ENCODE measurements at places on chromosomes 12 and 14.

GRCh38 chr12:80445083-80445793 is 1.2 kb downstream of the PTPRQ start:
- no peak for DNase-seq

DNA sequence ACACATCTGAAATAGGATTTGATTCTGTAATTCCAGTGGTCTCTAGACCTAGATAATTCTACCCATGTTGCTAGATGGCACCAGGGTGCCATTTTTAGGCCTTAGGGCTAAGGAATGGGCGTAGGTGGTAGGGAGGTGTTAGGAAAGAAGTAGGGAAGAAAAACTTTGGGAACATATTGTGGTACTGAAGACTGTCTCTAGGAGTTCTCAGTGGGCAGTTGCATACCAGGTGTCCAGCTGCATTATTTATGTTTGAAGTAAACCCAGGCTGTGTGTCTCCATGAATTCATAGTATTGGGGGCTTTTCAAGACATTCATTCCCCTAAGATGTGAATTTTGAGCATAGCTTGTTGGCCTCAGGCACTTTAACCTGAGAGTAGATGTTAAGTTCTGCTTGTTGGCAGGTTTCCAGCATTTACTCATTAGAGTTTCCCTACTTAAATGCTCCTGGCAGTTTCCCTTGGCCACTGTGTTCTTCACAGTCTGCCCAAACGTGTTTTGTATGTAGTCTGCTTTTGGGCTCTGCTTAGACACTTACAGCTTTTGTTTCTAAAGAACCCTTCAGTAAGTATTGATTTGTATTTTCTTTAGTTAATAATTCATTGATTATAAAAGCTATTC is 31.5 kb upstream of the CCT2 start:
- no peak for DNase-seq

DNA sequence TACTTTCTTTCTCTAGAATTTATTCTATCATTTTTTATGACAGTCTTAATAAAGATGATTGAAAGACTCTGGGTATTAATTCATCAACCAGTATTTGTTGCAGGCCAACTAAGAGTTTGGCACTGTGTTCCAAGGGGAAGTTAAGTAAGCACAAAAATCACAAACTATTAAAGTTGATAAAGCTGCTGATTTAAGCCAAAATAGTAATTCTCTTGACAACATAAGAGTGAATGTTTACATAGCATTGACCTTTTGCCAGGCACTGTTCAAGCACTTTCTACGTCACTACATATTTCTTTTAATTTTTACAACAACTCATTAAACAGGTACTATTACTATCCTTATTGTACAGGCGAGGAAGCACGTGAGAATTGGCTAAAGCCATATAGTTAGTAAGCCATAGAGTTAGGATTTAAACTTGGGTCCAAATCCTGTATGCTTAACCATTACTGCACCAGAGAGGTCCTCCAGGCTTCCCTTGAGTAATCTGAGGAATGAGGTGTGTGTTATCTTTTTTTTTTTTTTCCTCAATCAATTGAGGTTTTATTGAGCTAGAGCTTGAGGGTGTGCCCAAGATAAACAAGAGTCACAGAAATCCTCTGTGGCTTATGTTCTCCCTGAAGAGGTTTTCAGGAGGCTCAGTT is 1009.6 kb downstream of the DIO2 start:
- no peak for DNase-seq

GRCh38 chr12:46533723-46534122 is 161.2 kb upstream of the SLC38A2 start:
- no peak for DNase-seq

DNA sequence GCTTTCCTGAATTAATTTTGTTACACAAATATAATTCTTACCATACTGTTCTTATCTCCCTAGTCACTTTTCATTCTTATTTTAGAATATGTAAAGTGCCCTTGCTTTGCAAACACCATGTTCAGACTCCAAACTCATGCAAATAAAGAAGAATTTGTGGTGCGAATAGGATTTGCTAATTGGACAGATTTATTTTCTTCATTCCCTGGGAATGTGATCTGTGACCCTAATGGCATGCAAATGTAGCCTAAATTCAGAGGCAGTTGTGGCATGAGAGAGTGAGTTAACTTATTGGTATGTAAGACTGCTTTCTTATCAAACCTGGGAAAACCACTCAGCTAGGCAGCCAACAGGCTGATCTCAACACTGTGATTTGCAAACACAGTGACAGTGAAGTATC is 10.0 kb downstream of the CAPZA3 start:
- DNase-seq = no peak

GRCh38 chr14:55625481-55625880 is 45.5 kb downstream of the KTN1 start:
- DNase-seq = no peak

DNA sequence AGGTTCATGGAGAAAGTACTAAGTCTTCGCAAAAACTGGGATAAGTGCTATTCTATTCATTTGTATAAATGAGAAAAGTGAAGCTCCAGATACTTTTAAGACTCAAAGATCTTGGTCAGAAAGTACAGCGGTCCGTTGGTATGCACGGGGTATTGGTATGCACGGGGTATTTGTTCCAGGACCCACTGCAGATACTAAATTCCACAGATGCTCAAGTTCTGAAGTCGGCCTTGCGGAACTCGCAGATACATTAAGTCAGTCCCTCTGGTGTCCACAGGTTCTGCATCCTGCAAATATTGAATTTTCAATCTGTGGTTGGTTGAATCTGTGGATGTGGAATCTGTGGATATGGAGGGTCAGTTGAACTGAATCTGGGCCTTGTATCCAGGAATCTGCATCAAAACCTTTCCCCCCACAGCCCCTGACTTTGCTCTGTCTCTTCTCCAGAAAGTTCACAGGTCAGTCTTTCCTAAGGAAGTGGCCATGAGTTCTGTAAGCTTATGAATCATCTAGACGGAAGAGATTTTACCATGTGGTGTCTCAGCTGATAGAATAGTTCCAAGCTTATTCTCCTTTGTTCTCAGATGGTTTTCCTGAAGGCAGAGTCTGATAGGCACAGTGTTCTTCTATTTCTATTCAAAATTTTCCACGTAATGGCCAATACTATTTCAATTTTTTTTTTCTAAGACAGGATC is 274.7 kb downstream of the NEDD1 start:
- DNase-seq = no peak

- no peak for DNase-seq
These were observed 3.7 kb downstream of the CFAP54 start for GRCh38 chr12:96493106-96493505.

DNA sequence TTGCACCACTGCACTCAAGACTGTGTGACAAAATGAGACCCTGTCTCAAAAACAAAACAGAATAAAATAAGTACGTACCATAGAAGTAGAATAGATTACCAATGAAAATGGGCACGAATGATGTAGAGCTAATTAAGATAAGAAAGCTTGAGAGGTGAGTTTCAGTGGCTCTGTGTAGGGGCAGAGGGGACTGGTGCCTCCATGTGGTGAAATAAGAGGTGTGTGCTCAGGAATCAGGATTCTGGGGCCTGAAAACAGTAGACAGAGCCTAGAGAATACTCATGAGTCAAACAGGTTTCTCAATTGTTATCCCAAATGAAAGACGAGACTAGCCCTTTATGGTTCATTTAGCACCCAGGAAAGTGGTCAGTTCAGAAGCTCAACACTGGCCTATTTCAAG is 1145.1 kb downstream of the FLRT2 start:
- DNase-seq = no peak

DNA sequence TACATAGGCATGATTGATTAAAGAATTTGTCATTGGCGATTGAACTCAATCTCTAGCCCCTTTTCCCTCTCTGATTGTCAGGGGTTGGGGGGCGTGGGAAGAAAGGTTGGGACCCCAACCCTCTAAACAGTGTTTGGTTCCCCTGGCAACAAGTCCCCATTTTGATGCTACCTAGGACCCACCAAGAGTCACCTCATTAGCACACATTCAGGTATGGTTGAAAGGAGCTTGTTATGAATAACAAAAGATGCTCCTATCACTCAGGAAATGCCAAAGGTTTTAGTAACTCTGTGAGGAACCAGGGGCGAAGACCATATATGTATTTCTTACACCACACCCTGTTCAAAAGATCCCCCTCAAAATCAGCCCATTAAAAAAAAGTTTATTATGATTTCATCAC is 14.3 kb downstream of the RNF212B start:
- DNase-seq = no peak

GRCh38 chr14:96002498-96002884 is 36.7 kb upstream of the C14orf132 start:
- no peak for DNase-seq

DNA sequence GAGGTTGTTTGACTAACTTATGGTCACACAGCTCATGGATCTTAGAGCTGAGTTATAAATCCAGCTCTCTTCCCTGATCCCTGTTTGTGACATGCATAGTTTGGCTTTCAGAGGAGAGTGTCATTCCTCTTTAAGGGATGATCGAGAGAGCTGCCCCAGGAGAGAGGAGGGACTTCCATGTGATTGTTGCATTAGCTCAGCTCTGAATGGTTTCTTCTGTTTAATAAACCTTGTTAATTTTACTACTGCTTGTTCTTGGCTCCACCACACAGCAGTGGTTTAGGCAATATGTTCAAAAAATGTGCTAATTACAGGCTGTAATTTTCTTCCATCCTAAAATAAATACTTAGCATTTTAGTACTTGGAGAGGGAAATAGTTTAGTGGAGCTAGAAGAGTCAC is 152.5 kb downstream of the C12orf75 start:
- no peak for DNase-seq

DNA sequence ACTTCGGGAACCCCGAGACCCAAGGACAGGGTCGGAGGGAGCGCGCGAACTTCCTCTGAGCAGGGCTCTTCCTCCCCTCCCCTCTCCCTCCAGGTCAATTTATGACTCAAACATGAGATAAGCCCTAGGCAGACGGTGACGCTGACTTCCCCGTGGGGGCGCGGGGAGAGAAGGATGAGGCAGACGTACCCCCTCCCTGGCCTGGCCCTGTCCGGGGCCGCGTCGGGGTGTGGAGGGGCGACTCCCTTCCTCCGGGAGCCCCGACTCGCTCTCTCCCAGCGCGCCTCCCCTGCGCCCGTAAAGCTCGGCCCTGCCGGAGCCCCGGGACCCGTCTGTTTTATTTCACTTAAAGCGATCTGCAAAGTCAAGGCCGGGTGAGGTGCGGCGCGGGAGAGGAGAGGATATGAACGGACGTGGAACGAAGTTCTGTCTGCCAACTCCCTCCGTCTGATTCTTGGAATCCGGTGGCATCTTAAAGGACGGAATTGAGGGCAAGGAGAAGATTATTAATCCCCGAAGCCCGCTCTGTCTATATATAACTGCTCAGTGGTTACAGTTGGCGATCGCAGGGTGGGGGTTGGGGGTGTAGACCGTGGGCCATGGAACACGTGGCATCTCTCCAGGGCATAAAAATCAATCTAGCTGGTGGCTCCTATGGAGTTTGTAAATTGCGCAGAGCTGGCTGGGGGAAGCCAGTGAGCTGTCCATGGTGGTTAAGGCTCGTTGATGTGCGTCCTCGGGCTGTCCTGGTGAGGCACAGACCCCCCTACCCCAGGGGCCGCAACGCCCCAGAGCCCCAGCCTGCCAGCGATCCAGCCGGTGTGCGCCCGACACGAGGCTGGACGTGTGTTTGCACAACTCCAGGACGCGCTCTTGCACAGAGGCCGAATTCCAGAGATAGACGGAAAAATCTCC is 2.9 kb upstream of the PTHLH start:
- DNase-seq = no peak
